Thymus (tissue), 14 donors: ENCODE measurements at places on chromosomes 3 and 15. TPM values are rescaled to one million over a fixed set of nuclear protein-coding genes. Genes with fewer than 3 reads are reported as not detected.

Gene CHL1
- polyA plus RNA-seq, result 1.5 TPM

Gene GPR171
- 42.6 TPM for polyA plus RNA-seq

Gene PPP1R14D
- 1.2 TPM for polyA plus RNA-seq

Gene SENP8
- 2.7 TPM for polyA plus RNA-seq

Gene MAP2K1
- 55.0 TPM for polyA plus RNA-seq
